ENCODE measurements at places on chromosomes 11 and 22. TPM values are rescaled to one million over a fixed set of nuclear protein-coding genes. Genes with fewer than 3 reads are reported as not detected.

Gene HTR3A
- not detected for total RNA-seq

DNA sequence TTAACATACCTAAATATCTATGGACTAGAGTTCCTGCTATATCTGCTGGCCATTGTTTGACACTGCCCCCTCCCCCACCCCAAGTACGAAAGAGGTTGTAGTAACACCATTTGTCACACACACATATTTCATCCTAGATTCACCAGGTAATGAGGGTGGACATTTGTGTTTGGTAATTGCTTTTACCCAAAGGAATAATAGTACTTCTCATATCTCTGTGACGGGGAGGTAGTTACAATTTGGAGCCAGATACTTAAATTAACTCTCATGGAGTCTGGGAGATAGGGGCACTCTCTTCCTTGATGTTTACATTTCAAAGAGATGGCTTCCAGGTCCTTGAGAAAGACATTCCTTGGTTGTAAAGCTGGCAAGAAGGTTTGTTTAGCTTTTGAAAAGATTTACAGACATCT, 38.7 kb downstream of the REXO2 start:
- DNase-seq = no peak

Gene GDPD4
- total RNA-seq = not detected

DNA sequence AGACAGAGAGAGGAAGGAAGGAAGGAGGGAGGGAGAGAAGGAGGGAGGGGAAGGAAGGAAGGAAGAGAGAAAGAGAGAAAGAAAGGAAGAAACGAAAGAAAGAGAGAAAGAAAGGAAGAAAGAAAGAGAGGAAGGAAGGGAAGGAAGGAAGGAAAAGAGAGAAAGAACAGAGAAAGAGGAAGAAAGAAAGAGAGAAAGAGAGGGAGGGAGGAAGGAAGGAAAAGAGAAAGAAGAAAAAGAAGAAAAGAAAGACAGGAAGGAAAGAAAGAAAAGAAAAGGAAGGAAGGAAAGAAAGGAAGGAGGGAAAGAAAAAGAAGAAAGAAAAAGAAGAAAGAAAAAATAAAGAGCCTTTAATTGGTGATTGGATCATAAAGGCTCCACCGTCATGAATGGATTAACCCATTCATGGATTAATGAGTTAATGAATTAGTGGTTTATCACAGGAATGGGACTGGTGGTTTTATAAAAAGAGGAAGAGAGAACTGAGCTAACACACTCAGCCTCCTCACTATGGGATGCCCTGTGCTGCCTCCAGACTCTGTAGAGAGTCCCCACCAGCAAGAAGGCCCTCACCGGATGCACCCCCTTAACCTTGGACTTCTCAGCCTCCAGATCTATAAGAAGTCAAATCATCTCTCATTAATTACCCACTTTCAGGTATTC, 9.0 kb upstream of the PLAAT2 start:
- DNase-seq = no peak

DNA sequence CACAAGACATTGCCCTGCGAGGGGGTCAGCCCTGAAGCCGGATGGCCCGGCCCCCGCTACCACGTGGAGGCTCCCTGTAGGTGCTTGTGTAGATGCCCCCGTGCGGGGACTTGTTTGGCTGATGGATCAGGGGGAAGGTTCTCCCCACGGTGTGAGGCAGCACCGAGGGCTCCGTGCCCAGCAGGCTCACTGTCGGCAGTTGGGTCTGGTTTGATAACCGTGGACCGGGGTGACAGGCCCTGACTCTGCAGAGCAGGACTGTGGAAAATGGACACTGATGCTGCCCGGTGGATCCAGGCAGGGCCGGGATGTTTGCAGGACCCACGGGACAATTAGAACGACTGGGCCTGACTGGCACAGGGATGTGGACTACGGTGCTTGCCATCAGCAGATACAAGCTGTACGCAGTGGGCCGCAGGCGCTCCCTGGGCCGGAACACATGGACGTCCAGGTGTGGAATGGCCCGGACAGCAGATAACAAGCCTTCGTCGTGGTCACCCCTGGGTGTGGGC, 19.0 kb downstream of the KCNQ1 start:
- no peak for DNase-seq

DNA sequence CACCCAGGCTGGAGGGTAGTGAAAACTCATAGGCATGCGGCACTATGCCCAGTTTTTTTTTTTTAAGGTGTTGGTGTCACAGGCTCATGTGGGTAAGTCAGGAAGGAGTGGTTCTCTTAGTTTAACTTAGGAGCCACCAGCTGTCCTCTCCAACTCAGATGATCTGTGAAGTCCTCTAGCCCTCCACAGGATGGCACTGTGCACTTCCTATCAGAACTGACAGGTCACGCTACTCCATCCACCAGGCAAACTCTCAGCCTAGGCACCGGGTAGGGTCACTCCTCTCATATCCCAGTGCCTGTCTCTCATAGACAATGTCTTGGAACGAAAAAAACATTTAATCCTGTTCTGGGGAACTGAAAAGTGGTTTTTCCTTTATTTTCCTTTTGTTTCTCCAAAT, 16.5 kb downstream of the NAP1L4 start:
- no peak for DNase-seq

Gene C11orf24
- 29.4 TPM for total RNA-seq

Gene OR6A2
- not detected for total RNA-seq

Gene BDNF
- 2.9 TPM for total RNA-seq

Gene KRTAP5-9
- not detected for total RNA-seq

Gene SULT4A1
- total RNA-seq = 0.14 TPM

GRCh38 chr11:105705786-105706530, 96.1 kb downstream of the GRIA4 start:
- no peak for DNase-seq

DNA sequence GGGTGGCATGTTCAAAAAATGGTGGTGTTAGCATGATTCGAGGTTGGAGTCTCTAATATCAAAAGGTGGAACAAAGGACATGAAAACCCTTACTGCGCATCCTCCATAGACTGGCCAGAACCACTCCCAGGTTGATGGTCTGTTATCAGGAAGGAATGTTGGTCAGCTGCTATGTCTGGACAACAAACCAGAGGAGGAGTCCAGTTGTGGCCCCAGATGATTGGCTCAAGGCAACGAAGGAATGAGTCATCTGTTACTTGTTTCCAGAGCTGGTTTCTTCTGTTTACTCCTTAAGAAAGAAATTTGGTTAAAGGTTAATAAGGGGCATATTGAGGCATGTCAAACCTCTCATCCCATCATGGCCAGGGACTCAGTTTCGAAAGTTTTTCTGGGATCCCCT, 56.8 kb upstream of the GRIA4 start:
- DNase-seq = no peak

- no peak for DNase-seq
Measured at GRCh38 chr11:2185324-2186085, 13.9 kb upstream of the TH start.

DNA sequence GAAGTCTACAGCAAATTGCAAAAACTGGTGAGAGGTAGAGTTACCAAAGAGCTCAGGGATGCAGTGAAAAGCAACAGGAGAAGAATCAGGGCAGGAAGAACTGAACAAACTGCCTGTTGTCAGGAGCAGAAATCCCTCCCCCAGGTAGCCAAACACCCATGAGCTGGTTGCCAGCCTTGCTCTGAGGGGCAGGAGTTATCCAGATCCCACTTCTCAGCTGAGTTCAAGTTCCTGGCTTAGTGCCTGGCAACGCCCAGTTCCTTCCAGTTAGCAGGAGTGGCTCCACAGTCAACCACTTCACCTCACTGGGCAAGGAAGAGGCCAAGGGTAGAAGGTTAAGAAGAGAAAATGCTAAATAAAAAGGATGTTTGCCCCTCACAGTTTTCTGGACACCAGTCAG, 1.9 kb upstream of the MPZL2 start:
- DNase-seq = no peak

DNA sequence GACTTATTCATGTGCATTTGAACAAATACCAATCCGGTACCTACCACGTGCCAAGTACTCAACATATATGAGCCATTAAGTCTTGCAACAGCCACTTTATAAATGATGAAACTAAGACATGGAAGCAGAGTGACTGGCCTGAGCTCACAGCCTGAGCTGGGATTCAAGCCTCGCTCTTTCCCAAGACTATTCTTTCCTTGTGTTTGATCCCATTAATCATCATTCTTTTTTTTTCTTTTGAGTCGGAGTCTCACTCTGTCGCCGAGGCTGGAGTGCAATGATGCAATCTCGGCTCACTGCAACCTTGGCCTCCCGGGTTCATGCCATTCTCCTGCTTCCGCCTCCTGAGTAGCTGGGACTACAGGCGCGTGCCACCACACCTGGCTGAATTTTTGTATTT, 119.3 kb downstream of the ABTB2 start:
- no peak for DNase-seq

- no peak for DNase-seq
Measured at GRCh38 chr11:117052196-117053149, 45.8 kb downstream of the SIK3 start.

DNA sequence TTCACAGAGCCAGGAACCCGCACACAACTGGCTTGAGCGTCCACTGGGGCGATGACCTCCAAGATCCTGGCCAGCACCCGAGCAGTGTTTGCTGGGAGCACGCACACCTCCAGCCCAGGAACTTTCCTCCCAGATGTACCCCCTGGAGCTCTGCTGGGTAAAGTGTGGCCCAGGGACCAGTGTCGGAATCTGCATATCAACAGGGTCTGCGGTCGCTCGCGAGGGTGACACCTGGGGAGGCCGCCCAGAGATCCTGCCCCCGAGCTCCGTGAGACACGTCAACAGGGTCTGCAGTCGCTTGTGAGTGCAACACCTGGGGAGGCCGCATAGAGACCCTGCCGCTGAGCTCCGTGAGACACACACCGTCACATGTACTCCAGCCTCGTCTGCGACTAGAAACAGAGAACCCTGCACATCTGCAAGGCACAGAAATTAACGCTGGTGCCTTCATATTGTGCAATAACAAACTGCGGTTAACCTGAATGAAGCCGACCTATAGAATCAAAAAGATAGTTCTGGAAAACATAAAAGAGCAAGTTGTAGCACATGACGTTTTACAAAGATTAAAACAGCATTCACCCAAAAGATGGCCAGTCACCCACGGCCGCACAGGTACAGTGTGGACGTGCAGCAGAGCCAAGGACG, 172.4 kb downstream of the BRD1 start:
- peak; percentile 35 for DNase-seq

DNA sequence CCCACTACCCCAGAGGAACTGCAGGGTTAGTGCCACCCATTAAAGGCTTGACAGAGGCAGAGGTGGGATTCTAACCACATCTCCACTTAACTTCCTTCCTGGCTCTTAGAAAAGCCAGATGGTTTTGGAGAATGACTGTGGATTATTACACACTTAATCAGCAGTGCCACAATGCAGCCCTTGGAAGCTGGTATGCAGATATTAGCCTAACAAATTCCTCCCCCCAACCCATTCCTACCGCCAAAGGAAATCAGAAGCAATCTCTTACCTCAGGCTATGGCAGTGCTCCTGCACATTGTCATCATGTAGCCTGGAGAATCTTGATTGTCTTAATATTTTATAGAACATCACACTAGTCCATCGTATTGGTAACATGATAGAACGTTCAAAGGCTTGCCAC, 23.2 kb upstream of the NRGN start:
- no peak for DNase-seq

DNA sequence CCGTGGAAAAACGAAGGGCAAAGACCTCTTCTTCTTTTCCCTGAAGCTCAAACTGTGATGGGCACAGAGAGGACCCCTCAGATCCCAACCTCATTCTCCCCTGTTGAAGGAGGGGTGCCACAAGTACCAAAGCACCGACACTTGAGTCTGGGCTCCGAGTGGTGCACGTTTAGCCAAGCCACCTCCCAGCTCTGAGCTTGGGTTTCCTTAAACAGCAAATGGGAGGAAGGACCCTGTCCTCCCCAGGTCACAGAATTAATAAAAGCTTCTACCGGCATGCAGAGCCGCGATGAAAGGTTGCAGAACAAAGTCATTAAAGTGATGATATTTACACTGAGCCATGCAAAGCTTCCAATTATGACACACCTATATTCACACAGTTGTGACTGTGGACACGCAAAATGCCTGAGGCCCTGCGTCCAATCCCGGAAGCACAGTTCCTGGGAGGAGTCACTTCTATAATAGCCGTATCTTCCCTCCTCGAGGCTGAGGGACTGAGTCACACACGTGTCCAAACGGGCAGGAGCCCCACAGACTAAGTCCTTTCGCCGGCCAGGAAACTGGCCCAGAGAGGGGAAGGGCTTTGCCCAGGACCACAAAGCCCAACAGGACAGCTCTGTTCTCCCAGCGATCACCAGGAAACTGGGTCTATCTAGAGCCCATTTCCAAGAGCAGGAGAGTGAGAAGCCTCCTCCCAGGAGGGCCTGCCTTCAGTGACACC, 922 bp upstream of the CSNK1E start:
- no peak for DNase-seq

GRCh38 chr11:125091247-125091876, 20.1 kb downstream of the TMEM218 start:
- no peak for DNase-seq

Gene DGCR6
- total RNA-seq = 8.0 TPM

DNA sequence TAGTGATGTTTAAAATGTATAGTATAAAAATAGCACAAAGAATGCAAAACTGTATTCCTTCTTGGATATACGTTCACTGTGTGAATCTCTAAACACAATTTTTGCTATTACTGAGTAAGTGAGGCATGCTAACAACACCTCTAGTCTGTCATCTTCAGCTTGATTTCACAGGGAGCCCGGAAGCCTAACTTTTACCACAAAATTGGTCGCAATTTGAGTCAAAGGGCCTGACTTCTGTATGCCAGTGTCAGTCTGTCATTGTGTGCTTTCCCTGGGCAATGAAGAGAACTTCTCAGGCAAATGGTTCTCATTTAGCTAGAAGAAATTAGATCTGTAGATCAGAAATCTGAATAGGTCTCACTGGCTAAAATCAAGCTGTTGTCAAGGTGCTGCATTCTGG, 1059.5 kb downstream of the FAM181B start:
- no peak for DNase-seq

DNA sequence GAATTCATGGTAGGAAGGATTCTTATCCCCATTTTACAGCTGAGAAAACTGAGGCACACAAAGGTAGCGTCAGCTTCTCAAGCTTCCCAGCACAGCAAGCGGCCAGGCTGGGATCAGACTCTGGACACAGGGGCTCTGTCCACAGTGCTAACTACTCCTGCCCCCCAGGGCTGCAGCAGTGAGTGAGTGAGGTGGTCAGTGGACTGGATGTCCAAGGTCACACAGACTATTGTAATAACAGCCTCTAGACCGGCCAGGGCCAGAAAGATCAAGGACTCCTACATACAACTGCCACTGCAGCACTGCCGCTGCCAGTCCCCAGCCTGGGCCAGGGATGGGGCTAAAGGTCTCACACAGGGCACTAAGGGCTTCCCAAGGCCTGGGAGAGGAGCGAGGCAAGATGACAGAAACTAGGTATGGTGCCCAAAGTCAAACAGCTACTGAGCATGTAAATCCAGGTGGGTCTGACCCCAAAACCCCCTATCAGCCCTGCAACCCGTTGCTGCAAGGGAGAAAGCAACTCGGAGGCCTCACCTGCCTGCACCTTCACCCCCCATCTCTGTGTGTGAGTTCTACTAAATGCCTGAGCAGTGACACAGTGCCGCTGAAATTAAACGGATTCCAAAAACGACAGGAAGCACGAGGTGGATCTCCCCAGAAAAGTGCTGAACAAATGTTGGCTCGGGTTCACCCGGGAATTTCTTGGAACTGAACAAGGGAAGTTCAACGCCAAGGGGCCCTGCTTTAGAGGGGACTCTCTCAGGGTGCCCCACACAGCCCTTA, 161.8 kb upstream of the GRK3 start:
- no peak for DNase-seq

Gene SAA4
- not detected for total RNA-seq

GRCh38 chr22:20781272-20781990, 7.5 kb downstream of the SERPIND1 start:
- no peak for DNase-seq
